ENCODE measurements at places on chromosomes 13 and 19. TPM values are rescaled to one million over a fixed set of nuclear protein-coding genes. Genes with fewer than 3 reads are reported as not detected.

The WDR88 gene
- total RNA-seq: not detected

GRCh38 chr19:47589824-47590223 lies 16.9 kb upstream of the ZNF541 start:
- no peak for DNase-seq
- no peaks in the 10 kb centered on the region for H3K36me3 ChIP-seq
- no peaks in the 10 kb centered on the region for H3K27me3 ChIP-seq
- no peak overlapping the region for H3K27ac ChIP-seq
- H3K4me1 ChIP-seq: no peaks in the 10 kb centered on the region
- H3K4me3 ChIP-seq: no peak overlapping the region

The HMGB1 gene
- total RNA-seq: 133 TPM

DNA sequence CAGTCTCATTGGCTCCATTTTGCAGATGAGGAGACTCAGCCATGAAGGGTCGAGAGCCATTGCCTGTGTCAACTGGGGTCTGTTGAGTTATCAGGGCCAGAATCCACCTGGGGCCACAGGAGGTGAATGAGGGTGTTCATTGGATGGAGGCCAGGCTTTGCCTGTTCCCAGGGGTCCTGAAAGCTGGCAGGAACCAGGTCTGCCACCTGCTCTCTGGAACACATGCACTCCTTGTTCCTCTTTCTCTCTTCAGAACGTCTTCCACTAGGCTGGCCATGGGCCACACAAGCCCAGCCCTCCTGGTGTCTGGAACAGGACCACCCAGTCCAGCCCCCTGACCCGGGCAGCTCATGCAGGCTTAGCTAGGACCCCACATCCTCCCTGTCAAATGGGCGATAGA lies 21.1 kb downstream of the PPP1R37 start:
- H3K27ac ChIP-seq: no peak overlapping the region
- H3K36me3 ChIP-seq: no peaks in the 10 kb centered on the region
- no peaks in the 10 kb centered on the region for H3K27me3 ChIP-seq
- DNase-seq: no peak
- H3K4me3 ChIP-seq: no peak overlapping the region

The IGFL4 gene
- not detected for total RNA-seq

The ATP1A3 gene
- total RNA-seq: 223 TPM

DNA sequence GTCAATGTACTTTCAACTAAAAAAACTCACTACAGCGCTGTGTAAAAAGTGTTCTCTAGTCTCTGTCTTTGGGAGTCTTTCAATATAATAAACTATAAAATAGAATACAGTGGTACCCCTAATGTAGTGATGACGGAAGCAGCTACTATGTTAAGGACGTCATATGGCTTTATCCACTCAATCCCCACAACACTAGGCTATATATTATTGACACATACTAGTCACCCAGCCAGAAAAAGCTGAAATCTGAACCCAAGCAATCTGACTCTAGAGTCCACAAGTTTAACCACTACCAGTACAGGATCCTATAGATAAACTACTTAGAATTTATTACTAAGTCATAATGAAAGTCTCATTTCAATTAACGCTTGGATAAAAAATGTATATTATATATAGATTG lies 48.3 kb downstream of the ELF1 start:
- DNase-seq: no peak
- H3K4me1 ChIP-seq: peaks cover 80% of the 10 kb centered on the region
- no peaks in the 10 kb centered on the region for H3K27me3 ChIP-seq
- no peaks in the 10 kb centered on the region for H3K36me3 ChIP-seq

DNA sequence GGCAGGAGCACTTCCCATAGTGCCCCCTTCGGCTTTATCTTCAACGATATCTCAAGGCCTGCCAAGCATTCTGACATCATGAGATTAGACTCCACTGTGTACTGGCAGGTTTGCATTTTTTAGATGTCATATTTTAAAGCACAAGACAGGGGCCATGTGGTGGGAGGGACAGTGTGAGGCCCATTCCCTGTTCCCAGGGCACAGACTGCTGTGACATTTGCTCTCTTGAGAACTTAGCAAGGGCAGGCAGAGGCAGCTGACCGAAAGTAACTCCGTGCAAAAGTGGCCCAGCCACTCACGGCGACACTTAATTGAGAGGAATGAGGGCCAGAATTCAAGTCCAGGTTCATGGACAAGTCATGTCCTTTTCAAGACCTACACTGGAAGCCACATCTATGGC lies 201.8 kb downstream of the COL4A1 start:
- no peak overlapping the region for H3K27ac ChIP-seq
- no peaks in the 10 kb centered on the region for H3K36me3 ChIP-seq
- peaks cover 31% of the 10 kb centered on the region for H3K4me1 ChIP-seq
- no peak overlapping the region for H3K4me3 ChIP-seq
- no peak for DNase-seq
- no peaks in the 10 kb centered on the region for H3K27me3 ChIP-seq

GRCh38 chr19:11338569-11339253 lies 746 bp downstream of the RAB3D start:
- H3K4me1 ChIP-seq: peaks cover 17% of the 10 kb centered on the region
- peak overlapping the region; percentile 88 for H3K27ac ChIP-seq
- peaks cover 19% of the 10 kb centered on the region for H3K36me3 ChIP-seq
- no peak for DNase-seq

The TUBA3C gene
- total RNA-seq: not detected

Data from right atrium auricular region (tissue), 2 donors.